ENCODE measurements at places on chromosomes 3 and 15. TPM values are rescaled to one million over a fixed set of nuclear protein-coding genes. Genes with fewer than 3 reads are reported as not detected.
A peak's percentile ranks its signal among the peaks of the same experiment; 100 is the strongest.

GRCh38 chr3:60854791-60855190, 396.5 kb downstream of the FHIT start:
- DNase-seq = no peak

- DNase-seq = no peak
Measured at GRCh38 chr15:25810631-25811091, 52.5 kb downstream of the ATP10A start.

FSTL1 gene
- 221 TPM for total RNA-seq

- DNase-seq = peak; percentile 69
Measured at GRCh38 chr15:57747206-57747896, 40.8 kb downstream of the POLR2M start.

- DNase-seq = no peak
Measured at GRCh38 chr3:64213224-64213878, 11.9 kb downstream of the PRICKLE2 start.

DNA sequence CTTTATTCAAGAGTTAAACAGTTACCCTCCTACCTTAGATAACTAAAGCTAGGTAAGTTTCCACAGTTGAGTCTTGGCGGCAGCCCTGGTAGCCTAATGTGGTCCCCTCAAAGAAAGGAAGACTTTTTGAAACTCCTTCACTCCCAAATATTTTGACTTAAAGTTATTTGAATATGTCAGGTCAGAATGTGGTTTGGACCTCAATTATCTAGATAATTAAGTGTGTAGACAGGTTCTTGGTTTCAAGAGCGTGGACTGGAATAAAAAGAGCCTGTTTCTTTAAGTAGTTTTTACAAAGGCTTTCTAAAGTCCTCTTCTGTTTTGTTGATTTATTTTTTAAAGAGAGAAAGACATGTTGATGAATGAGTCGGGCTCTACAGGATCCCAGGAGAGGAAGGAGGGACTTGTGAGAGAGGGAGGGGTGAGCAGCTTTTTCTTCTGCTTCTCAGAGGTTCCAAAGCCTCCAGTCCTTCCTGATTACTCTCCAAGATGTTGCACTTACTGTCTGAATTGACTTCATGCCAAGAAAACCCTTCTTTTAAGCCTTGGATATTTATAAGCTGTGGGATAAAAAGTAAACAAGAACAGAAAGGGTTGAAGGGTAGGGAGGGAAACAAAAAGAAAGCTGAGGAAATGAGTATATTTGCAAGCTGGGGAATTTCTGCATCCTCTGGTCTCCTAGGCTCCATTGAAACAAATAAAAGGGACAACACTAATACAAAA, 457.4 kb downstream of the IGSF11 start:
- no peak for DNase-seq

DNA sequence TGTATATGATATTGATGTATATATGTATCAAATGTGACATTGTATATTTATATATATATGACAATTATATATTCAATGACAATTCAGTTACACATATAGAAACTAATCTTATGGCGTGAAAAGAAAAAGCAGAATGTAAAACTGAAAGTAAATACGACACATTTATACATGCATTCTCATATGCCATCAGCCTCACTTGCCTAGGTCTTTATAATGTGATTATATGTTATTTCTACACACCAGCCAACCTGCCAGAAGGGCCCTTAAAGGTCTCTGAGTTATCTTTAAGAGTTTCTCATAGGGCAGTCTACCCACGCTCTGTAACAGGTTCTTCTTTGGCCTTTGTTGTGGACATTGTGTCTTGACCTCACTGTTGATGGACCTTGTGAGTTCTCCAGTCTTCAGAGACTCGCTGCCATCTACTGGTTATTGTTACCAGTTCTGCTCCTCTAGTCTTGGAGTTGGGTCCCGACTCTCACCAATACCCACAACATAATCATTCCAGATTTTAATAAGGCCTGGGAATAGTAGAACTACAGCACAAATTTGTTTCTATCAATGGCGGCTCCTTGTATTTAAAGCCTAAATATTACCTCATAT, 371.5 kb upstream of the GOLIM4 start:
- DNase-seq = no peak

LRRC31 gene
- total RNA-seq = 1.7 TPM

STRA6 gene
- not detected for total RNA-seq

- no peak for DNase-seq
Measured at GRCh38 chr15:78565951-78566774, 843 bp downstream of the CHRNA5 start.

ARL14 gene
- total RNA-seq = not detected

MINAR1 gene
- total RNA-seq = 0.26 TPM
